ENCODE measurements at places on chromosomes 2 and 18.

- no peak overlapping the region for H3K4me3 ChIP-seq
- no peak overlapping the region for H3K27ac ChIP-seq
- no peaks in the 10 kb centered on the region for H3K36me3 ChIP-seq
- no peaks in the 10 kb centered on the region for H3K27me3 ChIP-seq
- H3K4me1 ChIP-seq, result no peaks in the 10 kb centered on the region
Measured at GRCh38 chr2:42901076-42901640, 108.8 kb upstream of the HAAO start.

- no peaks in the 10 kb centered on the region for H3K36me3 ChIP-seq
- H3K4me3 ChIP-seq, result peak overlapping the region; percentile 34
- no peaks in the 10 kb centered on the region for H3K27me3 ChIP-seq
Measured at GRCh38 chr2:161414042-161415033, 1.8 kb upstream of the TBR1 start.

- H3K4me3 ChIP-seq, result no peak overlapping the region
- H3K27ac ChIP-seq, result no peak overlapping the region
- peak; percentile 66 for DNase-seq
- H3K36me3 ChIP-seq, result no peaks in the 10 kb centered on the region
- H3K27me3 ChIP-seq, result no peaks in the 10 kb centered on the region
Measured at GRCh38 chr2:21256006-21256405, 132.2 kb downstream of the TDRD15 start.

GRCh38 chr2:19979932-19980331 lies 10.0 kb downstream of the WDR35 start:
- no peak overlapping the region for H3K4me3 ChIP-seq
- no peak overlapping the region for H3K27ac ChIP-seq
- no peaks in the 10 kb centered on the region for H3K4me1 ChIP-seq
- no peak for DNase-seq
- H3K36me3 ChIP-seq, result peaks cover 3% of the 10 kb centered on the region

- H3K27ac ChIP-seq, result peak overlapping the region; percentile 31
- no peaks in the 10 kb centered on the region for H3K4me1 ChIP-seq
- no peaks in the 10 kb centered on the region for H3K27me3 ChIP-seq
- H3K36me3 ChIP-seq, result no peaks in the 10 kb centered on the region
- no peak for DNase-seq
Measured at GRCh38 chr18:48994044-48994651, 43.4 kb upstream of the SMAD7 start.

GRCh38 chr2:84889332-84889731 lies 8.4 kb upstream of the TRABD2A start:
- no peak for DNase-seq
- no peaks in the 10 kb centered on the region for H3K4me1 ChIP-seq
- H3K36me3 ChIP-seq, result no peaks in the 10 kb centered on the region

GRCh38 chr18:57863706-57864105 lies 60.6 kb upstream of the ATP8B1 start:
- no peak for DNase-seq

GRCh38 chr2:69685321-69686048 lies 41.9 kb upstream of the AAK1 start:
- H3K4me1 ChIP-seq, result peaks cover 3% of the 10 kb centered on the region
- no peaks in the 10 kb centered on the region for H3K36me3 ChIP-seq

GRCh38 chr2:199131136-199131655 lies 326.5 kb downstream of the SATB2 start:
- no peaks in the 10 kb centered on the region for H3K36me3 ChIP-seq
- H3K27me3 ChIP-seq, result no peaks in the 10 kb centered on the region
- H3K4me3 ChIP-seq, result no peak overlapping the region
- DNase-seq, result no peak

- H3K27ac ChIP-seq, result no peak overlapping the region
- DNase-seq, result no peak
- H3K4me3 ChIP-seq, result no peak overlapping the region
- no peaks in the 10 kb centered on the region for H3K36me3 ChIP-seq
- no peaks in the 10 kb centered on the region for H3K4me1 ChIP-seq
- H3K27me3 ChIP-seq, result no peaks in the 10 kb centered on the region
Measured at GRCh38 chr2:80190166-80190565, 114.4 kb downstream of the LRRTM1 start.

- H3K36me3 ChIP-seq, result no peaks in the 10 kb centered on the region
- H3K27ac ChIP-seq, result no peak overlapping the region
- no peak overlapping the region for H3K4me3 ChIP-seq
- H3K27me3 ChIP-seq, result no peaks in the 10 kb centered on the region
- no peaks in the 10 kb centered on the region for H3K4me1 ChIP-seq
Measured at GRCh38 chr2:241896746-241897201, 27.2 kb downstream of the RTP5 start.

DNA sequence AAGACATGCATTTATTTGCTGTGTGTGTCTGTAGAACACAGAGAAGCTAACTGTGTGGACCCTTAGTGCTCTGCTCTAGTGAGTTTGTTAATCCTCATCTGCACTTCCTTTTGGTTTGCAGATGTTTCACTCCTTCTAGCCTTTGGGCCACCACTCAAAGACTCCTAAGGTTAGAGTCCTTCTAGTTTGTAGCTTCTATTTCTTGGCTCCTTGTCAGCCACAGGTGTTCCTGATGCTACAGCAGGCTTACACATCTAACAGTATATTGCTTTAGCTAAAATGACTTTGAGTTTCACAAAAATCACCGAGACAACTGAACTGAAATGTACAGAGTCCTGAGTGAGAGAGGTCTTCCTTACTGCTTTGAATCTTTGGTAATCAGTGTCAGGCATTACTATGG lies 551.4 kb downstream of the NRXN1 start:
- no peaks in the 10 kb centered on the region for H3K4me1 ChIP-seq
- no peak overlapping the region for H3K27ac ChIP-seq
- no peak for DNase-seq
- H3K4me3 ChIP-seq, result no peak overlapping the region
- H3K27me3 ChIP-seq, result no peaks in the 10 kb centered on the region

- DNase-seq, result no peak
- H3K27me3 ChIP-seq, result no peaks in the 10 kb centered on the region
- no peak overlapping the region for H3K27ac ChIP-seq
- no peaks in the 10 kb centered on the region for H3K36me3 ChIP-seq
- no peaks in the 10 kb centered on the region for H3K4me1 ChIP-seq
Measured at GRCh38 chr2:37326285-37326684, 1.7 kb upstream of the PRKD3 start.

DNA sequence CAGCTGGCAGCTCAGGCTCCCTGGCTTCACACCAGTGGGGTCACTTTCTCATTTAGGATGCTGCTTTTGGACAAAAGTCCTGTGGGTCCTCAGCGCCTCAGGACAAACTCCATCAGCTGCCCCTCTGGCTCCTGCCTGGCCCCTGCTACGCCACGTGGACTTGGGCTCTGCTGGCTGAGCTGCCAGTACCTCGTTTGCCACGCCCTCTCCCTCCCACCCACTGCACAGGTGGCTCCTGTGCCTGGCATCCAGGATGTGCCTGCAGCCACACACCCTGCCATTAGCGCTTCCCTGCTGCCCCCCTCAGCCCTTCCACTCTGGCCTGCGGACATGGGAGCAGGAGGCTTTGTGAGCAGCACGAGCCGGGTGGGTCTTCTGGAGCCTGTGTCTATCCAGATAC lies 118.9 kb downstream of the ZNF236 start:
- H3K36me3 ChIP-seq, result peaks cover 8% of the 10 kb centered on the region
- H3K27me3 ChIP-seq, result no peaks in the 10 kb centered on the region
- H3K27ac ChIP-seq, result no peak overlapping the region
- no peaks in the 10 kb centered on the region for H3K4me1 ChIP-seq
- DNase-seq, result no peak

DNA sequence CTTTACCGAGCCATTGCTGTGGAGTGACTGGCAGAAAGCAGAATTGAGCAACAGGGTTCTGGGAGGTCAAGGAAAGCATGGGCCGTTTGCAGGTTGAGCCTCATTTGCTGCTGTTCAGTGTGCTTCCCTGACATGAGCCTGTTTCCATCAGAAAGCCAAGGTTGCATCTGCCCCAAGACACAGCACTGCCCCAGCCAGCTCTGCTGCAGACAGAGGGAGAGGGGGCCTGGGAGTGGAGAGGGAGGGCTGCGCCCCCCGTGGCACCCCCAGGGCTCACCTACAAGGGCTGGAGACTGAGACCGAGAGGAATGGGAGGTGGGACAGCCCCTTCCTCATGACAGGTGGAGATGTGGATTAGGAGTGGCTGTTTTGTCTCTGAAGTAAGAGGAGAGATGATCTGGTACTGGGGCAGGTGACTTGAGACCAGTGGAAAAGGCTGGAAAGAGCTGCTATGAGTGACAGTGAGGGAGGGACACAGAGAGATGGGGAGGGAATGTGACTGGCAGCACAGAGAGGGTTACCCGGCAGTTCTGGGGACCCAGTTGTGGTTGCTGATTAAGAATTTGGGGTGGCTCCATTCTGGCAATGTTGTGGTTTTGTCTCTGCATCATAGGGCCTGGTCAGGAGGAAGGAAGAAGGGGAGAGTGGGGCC lies 218.0 kb downstream of the DYSF start:
- no peaks in the 10 kb centered on the region for H3K4me1 ChIP-seq
- H3K36me3 ChIP-seq, result no peaks in the 10 kb centered on the region
- no peak for DNase-seq

- H3K4me3 ChIP-seq, result peak within 1 kb of the TSS; percentile 91
- no peaks in the 10 kb centered on the region for H3K4me1 ChIP-seq
- no peaks in the 10 kb centered on the region for H3K36me3 ChIP-seq
- peak within 1 kb of the TSS; percentile 20 for H3K27ac ChIP-seq
- no peaks in the 10 kb centered on the region for H3K27me3 ChIP-seq
Measured at GRCh38 chr2:100819370-100820272, at the start of gene NPAS2. Gene NPAS2, plus strand, starts transcription at chr2:100820139. Its CDS starts 84,616 bp downstream, at chr2:100904755.

GRCh38 chr18:63286926-63287325 lies 32.6 kb downstream of the BCL2 start:
- no peaks in the 10 kb centered on the region for H3K36me3 ChIP-seq
- H3K4me1 ChIP-seq, result peaks cover 5% of the 10 kb centered on the region
- H3K27ac ChIP-seq, result no peak overlapping the region
- no peaks in the 10 kb centered on the region for H3K27me3 ChIP-seq
- H3K4me3 ChIP-seq, result no peak overlapping the region
- no peak for DNase-seq

DNA sequence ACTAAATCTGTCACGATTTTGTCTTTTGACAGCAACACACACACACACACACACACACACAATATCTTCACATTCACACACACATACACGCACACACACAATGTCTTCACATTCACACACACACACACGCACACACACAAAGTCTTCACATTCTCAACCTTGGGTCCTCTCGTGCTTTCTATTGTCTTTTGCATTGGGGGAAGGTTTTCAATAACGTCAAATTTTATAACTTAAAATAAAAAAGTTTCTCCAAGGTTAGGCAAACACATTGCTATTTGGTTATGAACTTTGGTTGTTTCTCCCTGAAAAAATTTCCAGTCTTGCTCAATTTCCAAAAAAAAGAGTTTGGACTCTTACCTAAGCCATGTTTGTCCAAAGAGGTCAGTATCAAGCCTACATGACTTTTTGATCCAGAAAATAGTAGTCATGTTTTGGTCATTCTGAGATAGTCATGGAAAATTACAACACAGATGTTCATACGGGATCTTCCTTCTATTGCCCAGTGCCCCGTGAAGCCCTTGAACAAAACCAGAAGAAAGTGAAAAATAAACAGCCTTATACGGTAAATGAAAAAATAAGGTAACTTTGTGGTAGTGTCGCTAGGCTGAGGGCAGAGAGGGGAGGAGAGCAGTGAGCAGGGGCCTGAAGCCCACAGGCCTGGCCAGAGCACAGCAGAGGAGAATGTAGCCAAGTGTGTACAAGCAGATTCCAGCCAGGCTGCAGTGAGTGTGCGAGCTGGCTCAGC lies 542.8 kb upstream of the ID2 start:
- DNase-seq, result peak; percentile 69
- H3K27me3 ChIP-seq, result no peaks in the 10 kb centered on the region
- peak overlapping the region; percentile 6 for H3K27ac ChIP-seq
- no peaks in the 10 kb centered on the region for H3K4me1 ChIP-seq
- H3K36me3 ChIP-seq, result no peaks in the 10 kb centered on the region

GRCh38 chr2:62654876-62655359 lies 50.6 kb upstream of the EHBP1 start:
- H3K27ac ChIP-seq, result no peak overlapping the region
- H3K27me3 ChIP-seq, result no peaks in the 10 kb centered on the region
- H3K36me3 ChIP-seq, result no peaks in the 10 kb centered on the region
- no peak overlapping the region for H3K4me3 ChIP-seq
- H3K4me1 ChIP-seq, result no peaks in the 10 kb centered on the region

DNA sequence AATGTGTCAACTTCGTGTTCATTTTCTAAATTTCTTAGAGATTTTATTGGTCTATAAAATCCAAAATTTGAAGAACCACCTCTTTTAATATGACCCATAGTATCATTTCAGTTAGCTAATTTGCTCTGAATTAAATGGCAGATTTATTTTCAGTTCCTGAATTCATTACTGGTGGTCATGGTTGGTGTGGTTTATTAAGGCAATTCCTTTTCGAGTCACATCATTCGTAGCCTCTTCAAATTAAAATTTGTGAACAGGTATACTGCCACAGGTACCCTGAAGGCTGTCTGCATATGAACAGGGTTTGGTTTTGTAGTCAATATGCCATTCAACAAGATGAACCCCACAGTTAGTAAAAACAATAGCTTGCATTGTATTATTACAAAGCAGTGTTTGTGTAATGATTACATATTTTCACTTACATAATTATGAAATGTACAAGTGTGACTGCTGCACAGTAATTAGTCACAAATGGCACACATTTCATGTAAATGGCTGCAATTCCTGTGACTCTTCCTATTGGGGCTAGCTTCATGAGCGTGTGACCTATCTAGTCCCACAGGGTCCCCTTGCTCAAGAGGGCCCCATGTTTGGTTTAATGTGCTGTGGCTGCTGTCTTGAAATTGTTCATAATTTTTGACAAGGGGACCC lies 48.9 kb downstream of the CDC42EP3 start:
- no peak for DNase-seq
- no peak overlapping the region for H3K4me3 ChIP-seq
- H3K27me3 ChIP-seq, result no peaks in the 10 kb centered on the region
- H3K4me1 ChIP-seq, result peaks cover 6% of the 10 kb centered on the region
- no peak overlapping the region for H3K27ac ChIP-seq

DNA sequence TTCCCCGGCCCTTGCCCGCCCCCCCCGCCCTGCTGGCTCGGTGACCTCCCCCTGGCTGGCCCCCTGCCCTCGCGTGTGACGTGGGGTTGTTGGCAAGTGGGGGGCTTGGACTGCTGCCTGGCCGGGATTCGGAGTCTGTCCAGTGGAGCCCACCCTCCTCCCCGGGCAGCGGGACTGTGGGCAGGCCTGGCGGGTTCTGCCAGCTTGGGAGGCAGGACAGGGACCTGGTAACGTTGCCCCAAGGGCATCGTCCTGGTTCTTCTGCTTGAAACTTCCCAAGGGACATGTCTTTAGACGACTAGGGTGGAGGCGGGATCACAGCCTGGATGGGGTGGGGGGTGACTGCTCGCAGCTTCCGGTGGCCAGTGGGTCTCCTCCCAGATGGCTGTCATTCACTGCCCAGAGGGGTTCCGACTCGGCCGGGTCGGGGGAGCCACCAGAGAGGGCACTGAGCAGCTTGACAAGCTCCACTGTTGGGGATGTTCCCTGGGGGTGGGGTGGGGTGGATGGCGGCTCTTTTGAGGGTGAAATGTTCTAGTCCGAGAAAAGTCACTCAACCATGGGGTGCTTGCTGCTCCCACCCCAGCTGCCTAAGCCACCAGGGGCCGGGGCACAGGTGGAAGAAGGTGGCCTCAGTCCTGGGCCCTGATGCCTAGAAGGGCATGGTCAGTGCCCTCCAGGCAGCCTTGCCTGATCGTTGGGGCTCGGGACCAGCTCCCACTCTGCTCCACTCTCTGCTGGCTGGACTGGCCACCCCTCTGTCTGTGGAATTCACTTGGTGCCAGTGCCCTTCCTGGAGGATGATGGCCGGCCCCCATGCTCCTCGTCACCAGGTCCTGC lies 4.3 kb upstream of the HS6ST1 start:
- H3K36me3 ChIP-seq, result no peaks in the 10 kb centered on the region
- H3K27ac ChIP-seq, result no peak overlapping the region
- no peaks in the 10 kb centered on the region for H3K4me1 ChIP-seq
- peak; percentile 80 for DNase-seq
- H3K4me3 ChIP-seq, result no peak overlapping the region
- H3K27me3 ChIP-seq, result no peaks in the 10 kb centered on the region
